ENCODE measurements at places on chromosomes 12 and 14.

DNA sequence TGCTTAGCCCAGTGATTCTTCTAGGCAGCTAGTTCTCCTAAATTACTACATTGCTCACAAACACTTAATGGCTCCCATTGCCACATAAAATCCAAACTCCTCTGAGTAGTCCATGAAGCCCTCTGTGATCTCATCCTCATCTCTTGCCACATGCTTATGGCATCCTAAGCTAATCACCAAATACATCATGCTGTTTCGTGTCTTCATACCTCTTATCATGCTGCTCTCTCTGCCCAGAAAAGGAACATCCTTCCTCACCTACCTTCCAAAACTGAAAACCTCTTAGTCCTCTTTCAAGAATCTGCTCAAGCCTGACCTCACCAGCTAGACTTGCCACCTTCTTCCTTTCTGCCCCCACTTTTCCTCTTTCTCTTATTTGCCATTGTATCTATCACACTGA, 108.5 kb downstream of the DUSP6 start:
- DNase-seq, result no peak

DNA sequence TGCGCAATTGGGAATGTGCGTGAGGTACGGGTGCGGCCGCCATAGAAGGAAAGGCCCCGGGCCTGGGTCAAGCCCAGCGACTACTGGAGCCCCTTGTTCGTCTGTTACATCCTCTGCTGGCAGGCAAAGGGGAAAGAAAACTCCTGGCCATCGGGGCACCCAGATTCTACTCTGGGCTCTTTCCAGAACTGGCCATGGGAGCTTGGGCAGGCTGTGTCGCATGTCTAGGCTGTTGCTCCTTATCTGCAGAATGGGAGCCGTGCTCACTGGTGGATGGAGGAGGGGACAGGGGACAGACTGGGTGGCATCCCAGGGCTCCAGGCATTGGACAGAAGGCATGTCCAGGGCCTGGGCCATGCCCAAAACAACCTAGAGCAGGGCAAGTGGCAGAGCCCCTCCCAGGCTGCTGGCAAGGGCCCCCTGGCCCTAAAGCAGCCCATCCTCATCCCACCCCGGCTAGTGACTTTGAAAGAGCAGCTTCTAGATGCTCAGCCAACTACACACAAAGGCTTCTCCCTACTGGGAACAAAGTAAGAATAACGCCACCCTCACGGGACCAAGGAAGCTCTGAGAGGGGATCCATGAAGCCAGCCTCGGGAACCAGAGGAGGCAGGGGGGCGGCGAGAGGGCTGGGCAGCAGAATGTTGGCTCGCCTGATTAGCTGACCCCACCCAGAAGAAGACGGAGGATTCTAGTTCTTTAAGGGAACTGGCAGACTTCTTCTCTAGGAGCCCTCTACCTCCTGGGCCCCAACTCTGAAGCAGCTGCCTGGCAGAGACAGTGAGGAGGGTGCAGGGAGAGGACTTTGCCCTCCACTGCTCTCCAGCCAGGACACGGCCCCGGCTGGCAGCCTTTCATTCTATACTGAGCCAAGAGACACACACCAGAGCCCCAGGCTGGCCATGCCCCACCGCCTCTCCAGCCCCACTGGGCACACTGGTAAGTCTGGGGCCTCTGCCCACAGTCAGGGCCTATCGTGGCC, 96.8 kb downstream of the SINHCAF start:
- DNase-seq, result no peak

DNA sequence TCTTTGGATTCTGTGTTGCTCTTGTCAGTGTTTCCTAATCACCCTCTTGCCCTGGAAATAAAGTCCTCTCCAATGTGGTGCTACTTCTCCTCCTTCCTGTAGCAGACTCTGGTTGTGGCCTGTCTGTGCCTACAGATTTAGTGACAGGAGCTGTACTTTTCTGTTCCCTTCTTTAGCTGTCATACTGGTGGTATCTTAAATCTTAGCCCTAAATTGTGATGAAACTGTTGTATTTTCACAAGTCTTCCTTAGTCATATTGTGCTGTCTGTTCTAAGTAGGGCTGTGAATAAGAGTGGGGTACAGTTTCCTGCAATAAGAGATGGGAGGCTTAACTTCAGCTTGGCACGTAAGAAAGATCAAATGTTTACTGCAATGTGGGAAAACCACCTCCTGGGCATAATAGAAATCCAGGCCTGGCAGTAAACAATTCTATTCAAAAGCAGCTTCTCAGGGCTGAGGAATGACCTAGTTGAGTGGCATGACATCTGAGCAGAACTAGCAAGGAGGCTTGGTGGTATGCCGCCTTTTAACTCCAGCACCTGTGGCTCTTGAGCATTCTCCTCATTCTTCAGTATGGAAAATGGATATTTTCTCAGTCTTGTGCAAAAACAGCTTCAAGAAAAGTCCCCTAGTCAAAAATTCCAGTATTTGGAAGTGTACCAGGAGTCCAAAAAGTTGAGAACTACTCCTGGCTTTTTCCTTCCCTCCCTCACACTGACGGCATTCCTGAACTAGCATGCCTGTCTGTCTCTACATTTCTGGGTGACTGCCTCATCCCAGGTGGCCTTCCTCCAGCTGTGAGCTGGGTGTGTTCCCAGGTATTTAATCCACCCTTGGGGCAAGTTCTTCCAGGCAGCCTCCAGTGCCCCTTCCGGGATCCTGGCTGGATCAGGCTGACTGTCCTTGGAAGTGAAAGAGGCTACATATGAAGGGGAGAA, 19.5 kb downstream of the ANO6 start:
- DNase-seq, result no peak

- DNase-seq, result no peak
Measured at GRCh38 chr14:42224053-42224888, 617.6 kb downstream of the LRFN5 start.

DNA sequence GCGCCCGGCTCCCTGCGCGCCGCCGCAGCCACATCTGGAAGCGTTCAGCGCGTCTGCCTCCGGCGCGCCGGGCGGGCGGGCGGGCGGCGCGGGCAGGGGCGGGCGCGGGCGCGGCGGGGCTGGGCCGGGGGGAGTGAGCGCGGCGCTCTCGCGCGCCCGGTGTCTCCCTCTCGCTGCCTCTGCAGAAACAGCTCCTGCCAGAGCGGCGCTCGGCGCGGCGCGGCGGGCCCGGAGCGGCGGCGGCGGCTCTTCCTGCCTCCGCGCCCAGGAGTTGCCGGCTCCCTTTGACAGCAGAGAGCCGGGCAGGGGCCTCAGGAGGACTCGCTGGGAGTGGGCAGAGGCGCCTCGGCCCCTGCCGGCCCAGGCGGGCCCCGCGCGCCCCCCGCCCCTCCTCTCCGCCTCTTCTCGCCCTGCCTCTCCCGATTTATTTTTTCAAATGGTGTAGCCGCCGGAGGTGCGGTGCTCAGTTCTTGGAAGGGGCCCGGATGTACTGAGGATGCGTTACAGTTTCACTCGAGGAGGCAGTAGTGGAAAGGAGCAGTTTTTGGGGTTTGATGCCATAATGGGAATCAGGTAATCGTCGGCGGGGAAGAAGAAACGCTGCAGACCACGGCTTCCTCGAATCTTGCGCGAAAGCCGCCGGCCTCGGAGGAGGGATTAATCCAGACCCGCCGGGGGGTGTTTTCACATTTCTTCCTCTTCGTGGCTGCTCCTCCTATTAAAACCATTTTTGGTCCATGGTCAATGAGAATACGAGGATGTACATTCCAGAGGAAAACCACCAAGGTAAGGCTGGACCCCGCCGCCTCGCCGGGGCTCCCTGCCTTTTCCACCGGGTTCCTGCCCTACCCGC, at the start of gene CACNA1C:
Gene CACNA1C, plus strand, starts transcription at position 162 of the 853 bp plus-strand sequence. Its CDS starts 576 bp downstream, at position 738.
- peak; percentile 20 for DNase-seq

GRCh38 chr12:28793581-28794151, 355.4 kb upstream of the FAR2 start:
- DNase-seq, result no peak

DNA sequence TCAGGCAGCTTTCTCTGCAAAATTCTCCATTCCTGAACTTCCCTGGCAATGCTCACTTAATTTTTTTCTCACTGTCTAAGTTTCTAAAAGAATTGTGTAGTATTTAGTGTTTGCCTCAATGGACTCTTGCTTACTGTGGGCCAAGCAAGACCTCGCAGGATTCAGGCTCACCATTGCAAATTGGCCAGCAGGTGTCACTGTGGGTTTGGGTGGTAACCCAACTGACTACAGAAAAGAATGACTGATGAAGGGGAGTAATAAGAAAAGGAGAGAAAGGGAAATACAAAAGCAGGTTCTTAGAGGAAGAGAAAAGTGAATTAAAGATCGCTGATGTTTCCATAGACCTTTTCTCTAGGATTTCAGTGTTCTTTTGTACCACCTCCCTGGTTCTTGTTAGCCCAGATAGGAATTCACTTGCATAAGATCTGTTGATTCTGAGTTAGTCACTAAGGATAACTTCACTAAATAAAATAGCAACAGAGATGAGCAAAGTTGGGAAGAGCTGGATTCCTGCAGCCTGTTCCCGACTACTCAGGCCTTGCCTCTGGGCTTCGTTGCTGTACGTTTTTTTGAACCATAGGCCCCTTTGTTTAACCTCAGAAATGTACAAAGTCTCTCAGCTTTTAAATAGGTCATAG, 386.5 kb upstream of the DDHD1 start:
- peak; percentile 8 for DNase-seq

DNA sequence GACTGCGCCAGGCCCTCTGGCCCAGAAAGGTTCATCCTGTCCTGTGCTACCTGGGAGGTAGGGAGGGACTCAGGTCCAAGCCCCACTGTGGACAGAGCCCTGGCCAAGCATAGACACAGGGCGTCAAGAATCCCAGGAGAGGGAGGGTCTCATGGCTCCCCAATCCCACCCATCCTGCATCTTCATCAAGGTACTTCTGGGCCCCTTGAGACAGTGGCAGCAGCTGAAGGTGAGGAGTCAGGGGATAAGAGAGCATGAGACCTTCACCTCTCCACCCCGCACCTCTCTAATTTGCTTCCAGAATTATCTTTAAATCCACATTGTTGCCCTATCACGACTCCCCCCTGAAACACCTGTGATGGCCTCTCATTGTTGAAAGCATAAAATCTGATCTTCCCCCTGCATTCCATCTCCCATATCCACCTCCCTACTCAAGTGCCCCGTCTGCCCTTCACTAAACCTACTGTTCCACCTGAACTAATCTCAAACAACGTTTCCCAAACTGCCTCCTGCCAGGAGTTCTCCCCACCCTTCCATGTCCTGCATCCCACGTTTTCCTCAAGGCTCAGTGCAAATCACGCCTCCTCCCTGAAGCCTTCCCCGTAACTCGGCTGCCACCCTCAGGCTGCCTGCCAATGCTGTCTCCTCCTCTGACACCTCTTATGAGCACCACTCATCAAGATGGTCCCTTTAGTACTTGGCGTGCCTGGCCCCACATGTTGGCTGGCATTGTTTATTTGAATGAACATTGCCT, 27.1 kb downstream of the KRT18 start:
- DNase-seq, result no peak

DNA sequence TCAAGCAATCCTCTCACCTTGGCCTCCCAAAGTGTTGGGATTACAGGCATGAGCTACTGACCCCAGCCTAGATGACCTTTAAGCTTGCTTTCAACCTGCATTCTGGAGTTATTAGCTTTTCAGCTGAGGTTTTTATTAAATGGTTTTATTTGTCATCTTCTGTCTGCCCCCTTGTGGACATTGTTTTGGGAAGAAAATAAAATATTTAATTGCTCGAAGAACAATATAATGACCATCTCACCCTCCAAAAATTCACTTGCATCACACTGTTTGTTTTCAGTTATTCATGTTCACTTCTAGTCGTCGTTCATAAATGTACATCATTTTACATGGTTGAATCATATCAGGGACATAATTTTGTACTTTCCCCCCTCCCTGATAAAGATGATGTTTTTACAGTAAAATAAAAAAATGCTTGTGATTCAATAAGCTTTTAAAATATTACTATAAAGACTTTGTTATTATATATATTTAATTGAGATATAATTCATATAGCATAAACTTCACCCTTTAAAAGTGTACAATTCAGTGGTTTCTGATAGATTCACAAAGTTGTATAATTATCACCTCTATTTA, 10.1 kb upstream of the SPATS2 start:
- no peak for DNase-seq

DNA sequence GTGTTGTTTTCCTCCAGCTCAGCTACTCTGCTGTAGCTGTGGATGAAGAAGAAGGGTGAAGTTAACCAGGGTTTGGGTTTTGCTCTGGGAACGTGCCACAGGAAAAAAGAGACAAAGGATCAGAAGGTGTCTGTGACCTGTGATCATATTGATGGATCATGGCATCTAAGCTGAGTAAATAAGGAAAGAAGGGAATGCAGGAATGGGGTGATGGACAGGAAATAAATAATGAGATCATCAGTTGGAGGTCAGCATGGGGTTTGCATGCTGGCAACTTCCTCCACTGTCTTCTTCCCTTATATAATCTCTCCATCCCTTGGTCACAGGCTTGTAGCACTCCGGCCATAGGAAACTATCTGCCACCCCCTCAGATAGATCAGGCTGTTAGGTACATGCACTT, 430.3 kb upstream of the PDE3A start:
- DNase-seq, result no peak

- DNase-seq, result no peak
Measured at GRCh38 chr12:16604596-16605252, 1.2 kb downstream of the LMO3 start.

DNA sequence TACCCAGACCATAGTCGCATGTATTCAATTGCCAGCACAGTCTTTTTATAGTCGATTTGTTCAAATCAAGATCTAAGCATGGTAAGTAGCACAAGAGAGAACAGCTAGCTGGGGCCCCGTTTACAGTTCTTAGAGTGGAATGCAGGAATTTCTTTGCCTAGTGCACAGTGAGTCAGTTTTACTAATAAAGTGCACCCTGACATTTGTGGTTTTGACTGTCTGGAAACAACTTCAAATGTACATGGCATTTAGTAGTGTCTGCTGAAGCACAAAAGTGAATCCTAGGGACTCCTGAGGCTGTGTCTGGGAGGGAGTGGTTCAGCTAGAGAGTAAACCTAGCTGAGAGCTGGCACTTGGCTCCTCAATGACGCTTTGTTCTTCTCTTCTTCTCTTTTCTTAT, 64.9 kb downstream of the TMX1 start:
- DNase-seq, result no peak

DNA sequence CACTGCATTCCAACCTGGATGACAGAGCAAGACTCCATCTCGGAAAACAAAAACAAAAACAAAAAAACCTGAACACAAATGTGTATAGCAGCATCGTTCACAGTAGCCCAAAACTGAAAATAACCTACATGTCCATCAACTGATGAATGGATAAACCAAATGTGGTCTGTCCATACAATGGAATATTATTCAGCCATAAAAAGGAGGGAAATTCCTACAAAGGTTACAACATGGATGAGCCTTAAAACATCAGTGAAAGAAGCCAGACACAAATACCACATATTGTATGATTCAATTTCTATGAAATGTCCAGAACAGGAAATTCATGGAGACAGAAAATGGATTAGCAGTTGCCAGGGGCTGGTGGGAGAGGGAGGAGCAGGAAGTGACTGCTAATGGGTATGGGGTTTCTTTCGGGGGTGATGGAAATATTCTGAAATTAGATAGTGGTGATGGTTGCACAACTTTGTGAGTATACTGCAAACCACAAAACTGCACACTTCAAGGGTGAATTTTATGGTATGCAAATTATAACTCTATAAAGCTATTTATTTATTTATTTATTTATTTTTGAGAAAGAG, 4.0 kb downstream of the MYL2 start:
- no peak for DNase-seq

- no peak for DNase-seq
Measured at GRCh38 chr14:54665946-54666345, 99.0 kb downstream of the SAMD4A start.

- DNase-seq, result no peak
Measured at GRCh38 chr12:47938594-47938993, 24.8 kb upstream of the TMEM106C start.

Data from activated CD4-positive, alpha-beta T cell treated with anti-CD3 and anti-CD28 coated beads for 4 hours (primary cell).